ENCODE measurements at places on chromosomes 2 and 18.

- DNase-seq = no peak
Observed at GRCh38 chr2:133953524-133953923, 300.3 kb upstream of the MGAT5 start.

DNA sequence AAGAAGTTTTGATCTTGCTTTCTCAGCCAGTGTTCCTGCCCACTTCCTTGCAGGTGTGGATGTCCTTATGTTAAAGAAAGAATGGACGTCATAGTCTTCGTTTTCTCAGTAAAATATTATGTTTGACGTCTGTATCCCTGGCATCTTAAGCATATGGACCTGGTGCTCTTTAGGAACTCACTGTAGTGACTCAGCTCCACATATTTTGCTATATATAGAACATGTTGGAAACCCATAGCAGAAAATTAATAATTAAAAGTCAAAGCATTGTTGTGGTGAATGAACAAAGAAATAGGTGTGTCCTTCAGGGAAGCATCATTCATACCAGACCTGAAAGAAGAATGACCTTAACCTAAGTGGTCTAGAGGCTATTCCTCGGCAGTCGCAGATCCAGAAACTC, 196.1 kb downstream of the MCFD2 start:
- no peak for DNase-seq

GRCh38 chr2:174266288-174266687, 18.0 kb upstream of the OLA1 start:
- no peak for DNase-seq

GRCh38 chr2:70101174-70101573, 13.9 kb downstream of the PCBP1 start:
- DNase-seq = no peak

- DNase-seq = peak; percentile 66
Observed at GRCh38 chr18:36398419-36398818, 100.9 kb downstream of the FHOD3 start.

- DNase-seq = no peak
Observed at GRCh38 chr2:232299084-232299483, 79.5 kb upstream of the ALPP start.

DNA sequence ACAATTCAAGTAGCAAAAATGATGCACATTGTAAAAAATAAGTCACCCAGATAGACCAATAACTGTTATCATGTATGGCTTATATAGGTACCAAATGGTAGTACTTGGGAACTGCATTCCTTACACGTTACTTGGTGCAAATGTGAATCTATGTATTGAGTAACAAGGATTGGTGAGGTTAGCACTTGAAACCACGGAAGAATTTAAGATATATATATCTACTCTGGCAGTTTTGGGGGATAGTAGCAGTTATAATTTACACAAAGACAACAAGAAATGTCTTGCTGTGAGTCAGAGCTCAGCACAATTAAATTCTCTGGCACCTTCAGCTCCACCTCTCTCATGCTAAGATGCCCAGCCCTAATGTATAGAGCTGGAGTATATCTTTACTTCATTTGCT, 359.4 kb upstream of the RAB12 start:
- no peak for DNase-seq

DNA sequence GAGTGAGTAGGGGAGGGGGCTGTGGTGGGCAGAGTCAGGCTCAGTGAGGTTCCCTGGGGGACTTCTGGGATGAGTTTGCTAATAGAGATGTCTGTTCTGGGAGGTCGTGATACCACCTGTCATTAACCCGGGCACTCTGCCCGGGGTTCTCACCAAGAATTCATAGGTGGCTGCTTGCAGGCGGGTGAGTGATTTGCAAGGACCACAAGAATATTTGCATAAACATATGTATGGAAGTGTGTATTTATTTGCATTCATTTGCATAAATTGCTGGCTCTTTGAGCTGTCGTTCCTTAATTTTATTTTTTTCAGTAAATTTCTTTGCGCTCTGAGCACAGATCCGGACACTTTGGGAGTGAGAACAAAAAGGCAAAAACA, 260.0 kb downstream of the ATAD2B start:
- DNase-seq = no peak

DNA sequence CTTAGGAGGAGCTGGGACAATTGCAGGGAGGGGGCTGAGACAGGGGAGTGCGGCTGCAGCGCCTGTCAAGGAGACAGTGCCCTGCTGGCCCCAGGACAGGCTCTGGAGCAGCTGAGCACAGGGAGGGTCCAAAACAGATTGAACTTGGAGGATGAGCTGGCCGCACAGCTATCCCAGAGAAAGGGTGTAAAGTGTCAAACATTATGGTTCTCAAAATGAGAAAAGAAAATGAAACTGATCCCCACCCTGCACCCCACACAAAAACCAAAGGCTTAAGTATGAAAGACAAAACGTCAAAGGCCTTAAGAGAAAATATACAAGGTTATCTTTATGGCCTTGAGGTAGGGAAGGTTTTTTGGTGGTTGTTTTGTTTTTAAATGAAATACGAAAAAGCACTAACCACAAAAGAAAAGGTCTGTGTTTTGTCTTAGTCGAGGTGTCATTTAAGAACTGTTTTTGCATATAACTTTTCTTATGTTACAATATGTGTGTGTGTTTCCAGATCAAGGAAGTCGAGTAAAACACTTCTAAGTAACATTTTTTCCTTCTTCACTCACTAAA, 111.8 kb downstream of the HDAC4 start:
- DNase-seq = no peak

DNA sequence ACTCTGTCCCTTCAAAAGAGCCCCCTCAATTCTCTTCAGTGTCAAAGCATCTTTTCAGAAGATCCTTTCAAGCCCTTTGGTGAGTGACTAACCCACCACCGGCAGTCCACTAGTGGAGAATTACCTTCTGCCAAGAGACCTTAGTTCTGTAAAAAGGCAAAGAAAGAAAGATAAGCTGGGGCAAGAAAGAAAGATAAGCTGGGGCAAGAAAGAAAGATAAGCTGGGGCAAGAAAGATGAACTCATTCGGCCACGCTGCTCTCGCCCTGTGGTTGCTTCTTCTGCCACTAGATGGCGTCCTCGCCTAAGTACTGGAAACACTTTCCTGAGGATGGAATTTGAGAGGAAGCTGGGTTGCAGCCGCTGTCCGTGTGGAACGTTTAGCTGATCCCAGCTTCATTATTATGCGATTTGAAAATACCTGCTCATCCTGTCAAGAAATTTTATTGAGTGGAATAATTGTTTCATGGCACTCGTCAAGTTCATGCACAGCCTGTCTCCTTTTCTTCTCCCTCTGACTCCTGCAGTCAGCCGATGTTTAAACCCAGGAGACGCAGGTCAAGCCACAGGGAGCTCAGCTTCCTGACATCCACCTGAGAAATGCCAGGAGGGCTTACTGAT, 17.3 kb upstream of the ANXA4 start:
- peak; percentile 24 for DNase-seq

- no peak for DNase-seq
Observed at GRCh38 chr2:27822049-27822448, 50.5 kb downstream of the MRPL33 start.

DNA sequence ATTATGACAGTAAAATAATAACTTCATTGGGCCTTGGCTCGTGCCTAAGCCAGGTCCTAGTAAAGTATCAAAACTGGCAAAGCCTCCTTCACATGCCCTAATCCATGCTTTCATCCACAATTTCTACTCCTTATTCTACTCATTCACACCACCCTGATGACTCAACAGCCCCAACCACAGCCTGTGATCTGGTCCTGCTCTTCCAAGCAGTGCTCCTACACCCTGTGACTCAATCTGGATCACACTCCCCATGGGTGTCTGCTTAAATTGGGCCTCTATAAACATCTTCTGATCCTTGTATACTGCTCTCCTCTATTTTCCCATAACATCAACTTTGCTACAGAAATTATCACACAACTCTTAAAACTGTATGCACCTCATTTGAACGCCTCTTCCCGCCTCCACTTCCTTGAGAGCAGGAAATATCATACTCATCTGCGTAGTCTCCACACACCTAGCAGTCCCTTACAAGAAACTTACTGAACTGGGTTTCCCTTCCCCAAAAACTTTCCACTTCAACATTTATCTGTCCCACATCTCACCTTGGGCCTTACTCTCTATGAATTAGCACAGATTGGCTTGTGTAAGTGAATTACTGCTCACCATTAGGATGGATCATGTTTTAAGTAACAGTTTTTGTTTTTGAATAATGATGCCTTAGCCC, 15.9 kb downstream of the GTF3C3 start:
- DNase-seq = peak; percentile 39

GRCh38 chr18:27860701-27861107, 316.2 kb downstream of the CDH2 start:
- no peak for DNase-seq

DNA sequence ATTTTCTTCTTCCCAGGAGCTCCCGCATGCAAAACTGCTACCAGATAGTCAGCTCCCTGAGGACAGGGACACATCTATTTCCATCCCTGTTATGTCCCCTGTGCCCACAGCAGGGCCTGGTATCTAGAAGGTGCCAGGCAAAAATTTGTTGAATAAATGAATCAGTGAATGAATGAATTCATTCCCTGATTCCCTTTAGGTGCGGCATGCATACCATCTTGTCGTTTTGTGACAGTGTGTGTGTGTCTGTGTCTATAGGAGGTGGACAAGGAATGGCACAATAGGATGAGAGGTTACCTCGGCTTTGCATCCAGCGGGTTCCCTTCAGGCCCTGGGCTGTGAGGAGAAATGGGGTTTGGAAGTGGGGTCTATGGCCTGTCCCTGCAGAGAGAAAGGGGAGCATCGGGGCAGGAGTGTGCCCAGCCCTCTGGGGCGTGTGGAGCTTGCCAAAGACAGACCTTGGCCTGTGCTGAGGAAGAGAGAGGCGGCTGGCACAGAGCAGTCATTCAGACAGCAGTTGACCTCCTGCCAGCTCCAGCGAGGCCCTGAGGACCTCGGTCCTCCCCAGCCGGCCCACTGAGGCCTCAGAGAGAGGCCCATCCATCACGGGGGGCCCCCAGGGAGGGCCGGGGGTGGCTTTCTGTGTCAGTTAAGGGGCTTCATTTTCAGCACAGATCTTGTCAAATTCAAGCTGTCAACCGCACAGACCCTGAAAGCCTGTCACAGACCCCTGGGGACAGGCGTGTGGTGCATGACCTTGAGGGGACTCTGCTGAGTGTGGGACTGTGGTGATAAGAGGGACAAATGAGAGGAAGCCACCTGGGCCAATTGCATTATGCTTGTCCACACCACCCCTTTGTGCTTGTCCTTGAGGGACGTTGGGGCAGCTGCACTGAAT, 125.9 kb upstream of the CXCR4 start:
- no peak for DNase-seq

All from epithelial cell of prostate (primary cell).